ENCODE measurements at places on chromosomes 16 and 17. TPM values are rescaled to one million over a fixed set of nuclear protein-coding genes. Genes with fewer than 3 reads are reported as not detected.

GRCh38 chr16:77677129-77677528, 45.2 kb upstream of the NUDT7 start:
- DNase-seq, result no peak

Gene MAPT
- 2.9 TPM for total RNA-seq

Gene CSH2
- total RNA-seq, result not detected

GRCh38 chr17:77542551-77543490, 402.1 kb downstream of the SEC14L1 start:
- no peak for DNase-seq

Gene TRIM72
- total RNA-seq, result not detected

Gene KLHL10
- total RNA-seq, result 0.67 TPM

GRCh38 chr17:77800816-77801215, 157.7 kb upstream of the TNRC6C start:
- peak; percentile 48 for DNase-seq

GRCh38 chr16:82995924-82996441, 369.2 kb downstream of the CDH13 start:
- no peak for DNase-seq

- no peak for DNase-seq
Observed at GRCh38 chr16:64948056-64948455, 173.8 kb downstream of the CDH11 start.

GRCh38 chr17:72531729-72532128, 410.9 kb downstream of the SOX9 start:
- DNase-seq, result no peak

Gene GPRC5C
- total RNA-seq, result 47.8 TPM

Gene COX6A2
- not detected for total RNA-seq

DNA sequence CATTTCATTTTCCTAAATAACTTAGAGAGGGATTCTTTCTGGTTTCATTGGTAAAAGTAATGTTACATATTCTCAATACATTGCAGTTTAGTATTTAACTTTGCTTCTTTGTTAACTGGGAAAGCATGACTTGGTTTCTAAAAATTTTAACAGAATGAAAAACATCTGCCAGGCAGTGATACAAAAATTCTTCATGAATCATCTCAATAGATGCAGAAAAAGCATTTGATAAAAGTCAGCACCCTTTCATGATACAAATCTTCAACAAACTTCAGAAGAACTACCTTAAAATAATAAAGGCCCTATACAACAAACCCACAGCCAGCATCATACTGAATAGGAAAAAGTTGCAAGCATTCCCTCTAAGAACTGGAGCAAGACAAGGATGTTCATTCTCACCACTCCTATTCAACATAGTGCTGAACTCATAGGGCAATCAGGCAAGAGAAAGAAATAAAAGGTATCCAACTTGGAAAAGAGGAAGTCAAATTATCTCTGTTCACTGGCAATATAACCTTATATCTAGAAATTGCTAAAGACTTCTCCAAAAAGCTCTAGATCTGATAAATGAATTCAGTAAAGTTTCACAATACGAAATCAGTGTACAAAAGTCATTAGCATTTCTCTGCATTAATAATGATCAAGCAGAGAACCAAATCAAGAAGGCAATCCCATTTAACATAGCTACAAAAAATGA, 50.4 kb downstream of the SLFN5 start:
- no peak for DNase-seq

Gene NDE1
- 32.9 TPM for total RNA-seq

Gene NT5C3B
- total RNA-seq, result 39.8 TPM

Gene WIPF2
- 25.9 TPM for total RNA-seq

DNA sequence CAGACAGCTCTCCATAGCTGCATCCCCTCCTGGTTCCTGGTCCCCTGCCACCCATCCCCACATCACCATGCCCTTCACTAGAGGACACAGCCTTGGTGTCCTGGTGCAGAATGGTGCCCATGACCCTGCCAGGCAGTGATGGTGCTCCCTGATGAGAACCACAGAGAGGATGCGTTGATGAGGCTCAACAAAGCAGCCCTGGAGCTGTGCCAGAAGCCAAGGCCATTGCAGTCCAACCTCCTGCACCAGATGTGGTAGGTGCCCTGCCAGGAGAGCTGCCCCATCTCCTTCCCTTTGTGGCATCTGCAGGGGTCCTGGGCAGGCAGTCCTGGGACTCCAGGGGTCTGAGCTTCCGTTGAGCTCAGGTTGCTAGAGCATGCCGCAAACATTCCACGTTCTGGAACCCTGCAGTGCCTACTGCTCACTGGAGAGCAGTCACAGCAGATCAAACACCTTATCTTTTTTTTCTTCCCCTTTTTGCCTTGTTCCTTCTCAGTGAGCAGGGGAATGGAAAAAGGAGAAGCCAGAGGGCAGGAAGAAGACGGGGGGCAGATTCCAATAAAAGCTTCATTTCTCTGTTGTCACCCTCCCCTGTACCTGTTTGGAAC, 5.3 kb upstream of the EPN3 start:
- no peak for DNase-seq

DNA sequence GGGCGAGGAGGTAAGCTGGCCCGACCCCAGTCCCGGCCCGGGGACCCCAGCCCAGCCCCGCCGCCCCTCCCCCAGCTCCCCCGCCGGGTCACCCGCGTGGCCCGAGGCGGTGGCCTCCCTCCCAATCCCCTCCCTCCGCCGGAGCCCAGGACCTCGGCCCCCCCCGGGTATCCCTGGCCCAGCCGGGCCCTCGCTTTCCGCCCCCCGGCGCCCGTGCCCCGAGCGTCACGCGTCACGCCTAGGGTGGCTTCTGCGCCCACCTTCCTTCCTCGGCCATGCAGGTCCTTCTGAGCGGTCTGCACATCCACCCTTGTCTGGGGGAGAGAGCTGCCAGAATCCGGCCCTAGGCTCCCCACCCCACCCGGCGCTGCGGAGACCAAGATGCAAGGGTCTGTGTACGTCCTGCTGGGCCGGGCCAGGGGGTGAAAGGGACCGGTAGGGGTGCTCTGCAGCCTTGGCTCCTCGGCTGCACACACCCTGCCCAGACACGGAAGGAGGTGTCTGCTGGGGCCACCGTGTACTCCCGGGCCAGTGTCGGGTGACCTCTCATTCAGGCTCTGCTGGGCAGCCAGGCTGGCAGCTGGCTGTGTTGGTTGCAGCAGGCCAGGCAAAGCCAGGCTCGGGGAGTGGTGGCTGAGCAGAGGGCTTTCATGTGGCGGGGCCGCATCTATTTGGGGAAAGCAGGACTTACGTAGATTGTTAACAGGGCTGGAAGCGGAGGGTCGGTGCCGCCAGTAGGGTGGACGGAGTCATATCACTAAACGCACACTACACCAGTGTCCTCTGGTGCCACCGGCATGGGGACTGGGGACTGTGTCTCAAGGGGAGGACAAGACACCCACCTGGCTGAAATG, 754 bp downstream of the RAB11FIP4 start:
- DNase-seq, result no peak

GRCh38 chr17:68437979-68438822, 19.1 kb downstream of the WIPI1 start:
- no peak for DNase-seq

Gene TPSD1
- total RNA-seq, result not detected

DNA sequence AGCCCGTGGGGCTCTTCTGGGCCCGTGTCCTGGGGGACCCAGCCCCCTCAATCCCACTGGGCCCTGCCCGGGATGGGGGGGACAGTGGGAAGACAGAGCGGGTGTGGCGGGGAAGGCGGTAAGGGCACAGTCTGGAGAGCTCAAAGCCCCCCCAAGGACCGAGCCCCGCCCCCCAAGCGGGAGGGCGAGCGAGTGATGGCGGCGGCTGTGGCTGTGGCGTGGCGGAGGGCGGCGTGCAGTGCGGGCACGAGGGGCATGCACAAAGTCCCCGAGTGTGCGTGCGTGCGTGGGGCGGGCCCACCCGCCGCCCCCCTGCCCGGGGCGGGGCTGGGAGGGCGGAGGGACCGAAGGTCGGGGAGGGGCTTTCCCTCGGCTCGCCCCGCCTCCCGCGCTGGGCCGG, 3.6 kb upstream of the WDR24 start:
- no peak for DNase-seq

Gene CDH5
- not detected for total RNA-seq

Gene FAM171A2
- 14.8 TPM for total RNA-seq

- no peak for DNase-seq
Observed at GRCh38 chr16:86346034-86346433, 164.3 kb upstream of the FOXF1 start.

Gene KRTAP2-1
- not detected for total RNA-seq

DNA sequence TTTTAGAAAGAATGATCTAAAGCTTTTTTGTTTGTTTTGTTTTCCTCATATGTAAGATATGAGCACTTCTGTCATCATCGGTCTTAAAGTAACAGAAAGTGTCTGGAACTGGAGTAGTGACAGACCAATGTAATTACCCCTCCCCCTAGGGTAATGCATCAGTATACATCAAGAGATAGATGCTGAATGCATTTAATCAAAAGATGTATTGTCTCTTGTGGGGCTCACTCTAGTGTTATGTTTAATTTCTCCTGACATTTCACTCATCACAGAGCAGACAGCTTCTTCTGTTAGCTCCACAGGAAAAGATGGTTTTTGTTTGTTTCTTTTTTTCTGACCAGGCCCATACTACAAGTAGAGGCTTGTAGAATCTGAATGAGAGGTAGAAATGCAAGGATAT, 168.7 kb upstream of the C17orf78 start:
- no peak for DNase-seq

Gene SRL
- not detected for total RNA-seq

Gene MSLN
- total RNA-seq, result not detected

Gene HEATR3
- 16.0 TPM for total RNA-seq

- no peak for DNase-seq
Observed at GRCh38 chr16:75567911-75568310, 1.7 kb downstream of the GABARAPL2 start.

GRCh38 chr16:55686671-55687070, 30.9 kb downstream of the SLC6A2 start:
- DNase-seq, result no peak

Gene KIF18B
- total RNA-seq, result 3.9 TPM

GRCh38 chr17:56176091-56176490, 22.8 kb downstream of the ANKFN1 start:
- DNase-seq, result no peak

DNA sequence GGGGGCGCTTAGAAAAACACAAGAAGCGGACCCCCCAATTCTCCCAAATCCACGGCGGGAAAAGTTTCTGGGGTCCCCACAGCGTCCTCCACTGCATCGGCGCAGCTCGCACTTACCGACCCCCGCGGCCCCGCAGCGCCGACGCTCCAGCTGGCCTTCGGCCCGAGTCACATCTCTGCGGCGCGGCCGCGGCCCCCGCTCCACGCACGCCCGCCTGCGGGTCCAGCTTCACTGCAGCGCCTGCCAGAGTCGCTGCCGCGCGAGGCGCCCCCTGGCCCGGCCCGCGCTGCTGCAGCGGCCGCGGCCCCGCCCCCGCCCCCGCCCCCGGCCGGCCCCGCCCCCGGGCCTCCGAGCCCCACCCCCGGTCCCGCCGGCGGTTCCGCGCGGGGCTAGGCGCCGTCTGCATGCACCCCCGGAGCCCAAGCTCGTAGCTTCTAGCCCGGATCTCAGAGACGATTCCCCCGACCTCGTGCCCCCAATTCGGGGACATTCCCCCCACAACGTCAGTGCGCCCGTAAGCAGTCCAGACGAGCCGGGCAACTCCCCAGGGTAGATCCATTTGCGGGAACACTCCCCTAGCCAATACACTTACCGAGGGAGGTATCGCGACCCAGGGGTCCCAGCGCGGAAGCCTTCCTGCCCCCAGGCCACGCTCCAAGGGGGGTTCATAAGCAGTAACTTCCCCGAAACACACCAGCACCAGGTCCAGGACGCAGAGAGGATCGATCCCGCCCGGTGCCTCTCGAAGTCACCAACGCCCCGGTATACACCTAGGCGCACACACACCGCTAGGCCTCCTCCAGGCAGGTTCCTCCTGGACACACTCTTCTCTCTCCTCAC, at the start of gene GPRC5B:
TSS of gene GPRC5B (minus strand) at position 238 of the 840 bp plus-strand sequence. CDS start 12,003 bp downstream, outside the sequence.
- no peak for DNase-seq

GRCh38 chr16:82061861-82062525, 26.9 kb downstream of the HSD17B2 start:
- no peak for DNase-seq

GRCh38 chr17:80279895-80280294, 19.2 kb downstream of the RNF213 start:
- no peak for DNase-seq

Gene GAST
- not detected for total RNA-seq

Data from chondrocyte (in vitro differentiated cells).